Large intestine (tissue), 12 donors: ENCODE measurements at places on chromosomes 1 and 21. TPM values are rescaled to one million over a fixed set of nuclear protein-coding genes. Genes with fewer than 3 reads are reported as not detected.

DNA sequence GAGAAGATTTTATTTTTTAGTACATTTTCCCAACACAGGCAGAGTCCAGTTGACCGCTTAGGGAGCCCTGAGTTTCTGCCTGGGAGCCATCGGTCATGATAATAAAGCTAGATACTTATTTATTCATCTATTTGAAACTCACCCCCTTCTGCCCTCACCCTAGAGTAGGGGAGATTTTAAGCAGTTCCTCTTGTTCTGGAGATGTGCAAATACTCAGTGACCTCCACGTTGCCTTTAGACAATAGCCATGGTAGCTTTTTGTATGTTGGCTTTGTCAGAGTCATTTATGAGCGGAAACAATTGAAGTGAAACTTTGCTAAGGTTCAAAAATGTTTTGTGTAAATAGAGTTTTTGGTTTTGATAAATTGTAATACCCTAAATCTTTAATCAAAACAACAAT is 45.7 kb upstream of the PLPPR4 start:
- DNase-seq = no peak

DNA sequence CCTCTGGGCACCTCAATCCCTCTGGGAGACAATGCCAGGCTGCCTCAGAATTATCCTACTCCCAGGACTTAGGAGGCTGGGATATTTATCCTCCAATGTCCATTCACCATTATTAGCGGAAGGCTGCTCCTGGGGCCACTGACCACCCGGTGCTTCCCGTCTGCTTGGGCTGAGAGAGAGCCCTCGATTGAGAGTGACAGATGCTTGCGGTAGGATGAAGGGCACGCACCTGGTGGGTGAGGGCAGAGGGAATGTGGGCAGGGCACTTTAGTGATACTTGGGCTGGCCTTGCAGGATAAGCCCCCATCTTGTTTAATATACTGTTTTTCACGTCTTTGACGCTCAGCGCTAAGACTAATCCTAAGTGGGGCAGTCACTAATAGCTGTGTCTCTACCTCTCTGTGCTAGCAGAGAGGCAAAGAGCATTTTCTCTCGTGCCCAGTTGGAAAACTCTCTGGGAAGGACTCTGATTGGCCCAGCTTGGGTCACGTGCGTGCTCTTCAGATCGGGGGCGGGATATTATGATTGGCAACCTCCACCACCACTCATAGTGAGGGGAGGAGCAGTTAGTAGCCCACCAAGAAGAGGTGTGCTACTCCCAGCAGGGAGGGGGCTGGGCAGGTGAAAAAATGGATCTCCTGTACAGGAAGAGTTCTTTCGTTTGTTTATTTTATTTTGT is 10.6 kb upstream of the PARS2 start:
- no peak for DNase-seq

DNA sequence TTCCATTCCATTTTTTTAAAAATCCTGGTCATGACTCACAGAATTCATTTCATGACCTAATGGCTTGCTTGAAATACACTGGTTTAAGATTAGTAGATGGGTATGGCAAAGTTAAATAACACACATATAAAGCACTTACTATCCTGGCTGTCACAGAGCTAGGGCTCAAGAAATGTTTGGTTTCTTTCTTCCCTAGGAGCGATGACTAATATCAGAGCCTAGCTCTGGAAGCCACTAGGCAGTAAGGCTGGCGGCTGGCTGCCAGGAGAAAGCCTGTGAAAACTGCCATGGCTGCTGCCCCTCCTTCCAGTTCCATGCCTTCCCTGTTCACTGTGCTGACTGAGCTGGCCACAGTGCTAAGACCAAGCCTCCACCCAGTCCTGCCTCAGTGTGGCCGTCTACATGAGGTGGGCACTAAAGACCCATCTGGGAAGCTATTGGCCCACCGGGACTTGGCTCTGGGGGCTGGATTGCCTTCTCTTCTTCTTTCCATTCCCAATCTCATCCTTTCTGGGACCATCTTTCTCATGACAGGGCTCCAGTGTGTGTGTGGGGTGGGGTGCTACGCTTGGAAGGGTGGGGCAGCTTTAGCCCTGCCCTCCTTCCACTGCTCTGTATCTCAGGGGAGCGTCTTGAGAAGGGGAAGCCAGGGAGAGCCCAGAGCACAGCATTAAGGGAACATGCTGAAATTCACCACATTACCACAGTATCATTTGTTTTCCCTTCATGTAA is 10.8 kb upstream of the ASCL5 start:
- DNase-seq = no peak

Gene KCNA2
- 1.2 TPM for polyA plus RNA-seq

DNA sequence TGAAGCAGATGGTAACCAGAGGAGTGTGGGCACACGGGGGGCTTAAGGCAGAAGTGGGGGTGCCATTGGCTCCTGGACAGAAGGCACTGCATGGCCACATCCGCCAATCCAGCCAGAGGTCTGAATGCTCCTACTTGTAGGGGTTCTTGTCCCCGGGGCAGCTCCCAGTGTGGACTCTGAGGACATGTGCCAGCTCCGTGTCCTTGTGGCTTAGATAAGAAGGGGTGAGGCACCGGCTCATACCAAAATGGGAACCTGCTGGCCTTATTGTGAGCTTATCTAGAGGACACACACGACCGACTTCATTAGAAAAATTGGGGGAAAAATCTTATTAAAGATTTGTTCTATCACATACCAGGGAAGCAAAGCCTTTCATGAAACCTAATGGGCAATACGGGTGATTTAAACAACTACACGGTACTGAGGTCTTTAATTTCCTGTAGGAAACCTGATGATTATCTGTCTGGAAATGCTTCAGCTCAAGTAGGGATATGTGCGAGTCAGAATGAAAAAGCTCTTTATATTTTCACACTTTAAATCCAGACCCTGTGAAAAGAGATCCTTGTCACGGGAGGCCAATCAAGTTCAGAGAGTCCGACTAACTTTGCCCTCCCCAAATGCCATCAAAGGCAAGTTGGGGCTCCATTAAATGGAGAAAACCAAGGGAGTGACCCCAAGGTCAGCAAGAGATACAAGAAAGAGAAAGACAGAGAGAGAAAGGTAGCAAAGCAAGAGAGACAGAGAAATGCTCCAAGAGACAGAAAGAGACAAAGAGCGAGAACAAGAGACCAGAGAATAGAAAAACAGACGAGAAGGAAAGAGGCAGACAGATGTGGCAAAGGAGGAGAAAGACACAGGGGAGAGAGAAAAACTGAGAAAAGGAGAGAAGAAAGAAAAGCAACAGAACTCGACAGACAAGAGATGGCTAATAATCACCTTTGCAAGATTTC is 14.1 kb upstream of the KCNN3 start:
- no peak for DNase-seq

DNA sequence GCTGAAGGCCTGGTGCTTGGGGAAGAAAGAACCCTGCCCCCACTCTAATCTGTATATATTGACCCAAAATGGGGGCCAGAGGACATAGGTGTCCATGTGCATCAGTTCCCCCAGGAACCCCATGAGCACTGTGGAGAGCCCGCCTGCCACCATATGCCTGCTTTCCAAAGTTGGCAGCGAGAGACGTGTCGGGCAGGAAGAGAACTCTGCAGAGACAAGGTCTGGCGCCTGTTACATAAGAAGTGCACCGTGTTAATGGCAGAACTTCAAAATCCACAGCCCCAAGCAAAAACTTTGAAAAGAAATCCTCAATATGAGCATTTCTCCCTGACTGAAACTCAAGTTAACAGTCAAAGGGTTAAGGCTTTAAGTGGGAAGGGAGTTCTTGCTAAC is 8.0 kb downstream of the CTNNBIP1 start:
- no peak for DNase-seq

- no peak for DNase-seq
These were observed 119.5 kb upstream of the COA6 start for GRCh38 chr1:234253732-234254131.

DNA sequence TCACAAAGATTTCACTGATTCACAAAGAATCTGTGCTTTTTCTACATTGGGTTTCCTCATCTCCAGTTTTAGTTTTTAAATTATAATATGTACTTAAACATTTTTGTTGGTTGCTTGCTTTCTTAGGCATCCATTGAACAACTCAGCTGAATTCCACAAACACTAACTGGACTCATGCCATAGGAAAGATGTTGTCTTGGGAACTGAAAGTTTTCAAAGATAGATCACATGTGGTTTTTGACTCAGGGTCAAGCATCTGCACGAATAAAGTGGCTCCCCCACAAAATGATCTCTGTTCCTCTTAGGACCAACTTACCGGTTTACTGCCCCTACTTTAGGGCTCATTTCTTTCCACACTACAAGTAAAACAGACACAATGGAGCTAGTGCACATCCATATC is 3.1 kb upstream of the KRTAP21-1 start:
- DNase-seq = no peak

GRCh38 chr1:221331273-221332183 is 410.4 kb downstream of the DUSP10 start:
- DNase-seq = no peak

- DNase-seq = no peak
These were observed 4.7 kb upstream of the NDUFS5 start for GRCh38 chr1:39021426-39021825.

- DNase-seq = no peak
These were observed 48.6 kb upstream of the EPS15 start for GRCh38 chr1:51567653-51568052.

DNA sequence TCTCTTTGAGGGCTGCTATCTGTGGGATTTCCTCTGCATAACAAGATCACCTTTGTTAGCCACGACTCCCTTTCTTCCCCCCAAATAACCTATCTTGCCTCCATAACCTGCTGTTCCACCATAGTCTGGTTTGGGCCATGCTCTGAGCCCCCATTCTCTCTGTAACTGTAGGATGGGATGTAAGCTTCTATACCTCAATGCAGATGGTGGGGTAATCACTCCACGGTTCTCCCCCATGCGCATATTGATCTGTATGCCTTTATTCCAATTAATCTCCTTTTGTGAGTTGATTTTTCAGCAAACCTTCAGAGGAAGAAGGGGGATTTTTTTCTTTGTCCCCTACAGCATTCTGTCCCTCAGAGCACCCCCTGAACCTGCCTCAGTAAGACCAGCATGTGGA is 170.1 kb upstream of the IRF2BP2 start:
- no peak for DNase-seq

DNA sequence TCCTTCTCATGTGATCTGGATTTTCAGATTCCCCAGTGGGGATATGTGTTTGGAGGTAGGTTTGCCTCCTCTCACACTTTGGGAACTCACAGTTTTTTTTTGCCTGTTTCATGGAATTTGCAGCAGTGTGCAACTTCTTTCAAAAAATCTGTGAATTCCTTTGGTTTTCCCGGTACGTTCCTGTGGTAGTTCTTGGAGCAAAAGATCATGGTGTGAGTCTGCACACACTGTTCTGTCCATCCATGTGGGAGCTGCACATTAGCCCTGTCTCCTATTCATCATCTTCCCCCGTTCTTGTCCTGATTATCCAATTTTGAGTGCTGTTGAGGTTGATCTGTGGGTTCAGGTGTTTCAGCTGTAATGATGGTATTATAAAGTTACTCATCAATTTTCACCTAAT is 30.3 kb upstream of the TACSTD2 start:
- DNase-seq = no peak

GRCh38 chr1:6783221-6783620 is 2.0 kb upstream of the CAMTA1 start:
- no peak for DNase-seq

GRCh38 chr1:199979071-199979470 is 48.4 kb upstream of the NR5A2 start:
- DNase-seq = no peak

- no peak for DNase-seq
These were observed 360.8 kb downstream of the MATN1 start for GRCh38 chr1:30362603-30362990.

DNA sequence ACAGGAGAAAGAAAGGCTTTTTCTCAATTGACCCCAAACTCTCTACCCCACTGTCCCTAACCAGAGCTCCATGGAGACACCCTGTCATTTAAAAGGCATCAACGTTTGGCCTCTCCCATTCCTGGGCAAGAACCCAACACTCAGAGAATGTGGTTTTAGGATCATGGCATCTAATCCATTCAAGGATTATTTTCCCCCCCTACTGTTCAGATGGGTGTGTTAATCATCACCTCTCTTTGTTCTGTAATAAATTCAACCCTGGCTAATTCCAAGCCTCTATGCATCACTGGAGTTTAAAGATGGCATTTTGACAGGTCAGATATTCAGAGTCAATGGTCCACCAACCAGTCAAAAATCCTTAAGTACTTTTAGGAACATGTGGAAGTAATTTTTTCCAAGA is 42.7 kb downstream of the TBX15 start:
- DNase-seq = no peak

DNA sequence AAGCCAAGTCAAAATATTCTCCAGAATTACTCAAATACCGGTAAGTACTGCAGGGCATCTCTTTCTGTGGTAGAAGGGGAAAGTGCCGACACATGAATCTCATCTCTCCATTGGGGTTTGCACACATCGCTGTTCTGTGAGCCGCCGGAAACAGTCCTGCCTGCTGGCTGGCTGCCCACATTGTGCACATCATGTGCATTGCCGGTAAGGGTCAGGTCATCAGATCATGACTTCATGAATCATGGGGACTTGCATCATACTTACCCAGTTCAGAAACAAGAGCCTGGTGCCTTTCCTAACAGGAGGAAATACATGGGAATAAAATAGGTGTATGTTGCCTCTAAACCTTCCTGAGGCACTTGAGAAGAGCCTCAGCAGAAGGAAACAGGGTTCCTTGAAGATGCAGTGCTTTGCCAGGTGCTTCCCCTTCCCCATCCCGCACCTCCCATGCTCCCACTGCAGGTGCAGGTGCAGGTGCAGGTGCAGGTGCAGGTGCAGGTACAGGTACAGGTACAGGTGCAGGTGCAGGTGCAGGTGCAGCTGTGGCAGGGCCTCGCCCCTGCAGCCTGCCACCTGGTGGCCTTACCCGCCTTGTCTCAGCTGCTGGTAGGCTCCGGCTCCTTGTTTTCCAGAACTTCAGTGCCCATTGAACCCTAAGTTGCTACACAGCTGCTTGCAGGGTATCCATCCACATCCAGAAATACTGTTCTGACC is 26.5 kb downstream of the GPR137B start:
- DNase-seq = no peak

GRCh38 chr1:208848854-208849253 is 604.7 kb upstream of the PLXNA2 start:
- no peak for DNase-seq

- peak; percentile 11 for DNase-seq
These were observed 164.0 kb upstream of the UBE2U start for GRCh38 chr1:64039390-64039926.
